ENCODE measurements at places on chromosomes 1 and 21. TPM values are rescaled to one million over a fixed set of nuclear protein-coding genes. Genes with fewer than 3 reads are reported as not detected.

Gene SIK1
- polyA plus RNA-seq, result 6.3 TPM

Gene PRR9
- not detected for polyA plus RNA-seq

DNA sequence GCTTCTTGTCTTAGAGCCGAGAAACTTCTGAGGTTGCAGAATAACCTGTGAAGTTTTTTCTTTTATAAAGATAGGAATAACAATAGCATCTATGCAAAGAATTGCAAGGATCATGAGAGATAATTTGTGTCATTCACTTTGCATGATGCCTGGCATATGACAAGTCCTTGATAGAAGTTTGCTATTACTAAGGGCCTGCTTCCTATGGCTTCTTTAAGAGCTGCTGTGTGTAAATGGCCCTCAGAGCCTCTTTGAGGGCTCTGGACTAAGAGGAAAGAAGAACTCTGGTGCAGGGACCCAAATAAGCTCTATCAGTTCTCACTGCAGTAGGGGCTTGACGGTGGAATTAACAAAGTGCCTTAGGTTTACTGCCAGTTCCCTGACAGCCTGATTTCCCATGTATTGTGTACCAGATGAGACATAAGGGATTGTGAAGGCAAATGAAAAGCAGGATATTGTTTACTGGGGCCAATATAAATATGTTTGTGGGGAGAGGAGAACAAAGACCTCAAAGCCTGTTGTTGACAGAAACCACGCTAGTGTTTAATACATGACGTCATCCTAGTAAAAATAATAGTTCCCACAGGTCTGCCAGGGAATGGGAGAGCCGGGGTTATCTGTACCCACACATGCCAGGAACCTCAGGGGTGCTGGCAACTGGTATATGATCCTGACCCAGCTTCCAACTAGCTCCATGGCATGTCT, 131.2 kb upstream of the UBE2U start:
- DNase-seq, result no peak

GRCh38 chr1:47229031-47229885, 2.8 kb downstream of the TAL1 start:
- no peak for DNase-seq

- no peak for DNase-seq
These were observed 75.8 kb downstream of the NID1 start for GRCh38 chr1:235989105-235989504.

DNA sequence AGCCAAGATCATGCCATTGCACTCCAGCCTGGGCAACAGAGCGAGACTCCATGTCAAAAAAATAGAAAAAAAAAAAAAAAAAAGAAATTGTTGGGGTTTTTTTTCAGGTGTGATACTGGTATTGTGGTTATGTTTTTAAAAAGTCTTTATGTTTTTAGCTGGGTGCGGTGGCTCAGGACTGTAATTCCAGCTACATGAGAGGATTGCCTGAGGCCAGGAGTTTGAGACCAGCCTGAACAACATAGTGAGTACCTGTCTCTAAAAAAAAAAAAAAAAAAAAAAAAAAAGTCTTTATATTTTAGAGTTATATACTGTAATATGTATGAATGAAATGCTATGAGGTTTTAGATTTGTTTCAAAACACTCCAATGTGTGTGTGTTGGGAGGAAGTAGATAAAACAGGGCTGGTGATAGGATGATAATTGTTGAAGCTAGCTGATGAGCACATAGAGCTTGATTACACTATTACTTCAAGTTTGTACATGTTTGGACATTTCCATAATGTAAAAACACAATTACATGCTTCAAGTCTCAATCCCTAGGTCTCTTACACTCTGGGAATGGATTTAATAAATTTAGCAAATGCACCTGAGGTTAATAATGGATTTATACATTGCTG, 30.2 kb upstream of the ATP5PO start:
- DNase-seq, result no peak

DNA sequence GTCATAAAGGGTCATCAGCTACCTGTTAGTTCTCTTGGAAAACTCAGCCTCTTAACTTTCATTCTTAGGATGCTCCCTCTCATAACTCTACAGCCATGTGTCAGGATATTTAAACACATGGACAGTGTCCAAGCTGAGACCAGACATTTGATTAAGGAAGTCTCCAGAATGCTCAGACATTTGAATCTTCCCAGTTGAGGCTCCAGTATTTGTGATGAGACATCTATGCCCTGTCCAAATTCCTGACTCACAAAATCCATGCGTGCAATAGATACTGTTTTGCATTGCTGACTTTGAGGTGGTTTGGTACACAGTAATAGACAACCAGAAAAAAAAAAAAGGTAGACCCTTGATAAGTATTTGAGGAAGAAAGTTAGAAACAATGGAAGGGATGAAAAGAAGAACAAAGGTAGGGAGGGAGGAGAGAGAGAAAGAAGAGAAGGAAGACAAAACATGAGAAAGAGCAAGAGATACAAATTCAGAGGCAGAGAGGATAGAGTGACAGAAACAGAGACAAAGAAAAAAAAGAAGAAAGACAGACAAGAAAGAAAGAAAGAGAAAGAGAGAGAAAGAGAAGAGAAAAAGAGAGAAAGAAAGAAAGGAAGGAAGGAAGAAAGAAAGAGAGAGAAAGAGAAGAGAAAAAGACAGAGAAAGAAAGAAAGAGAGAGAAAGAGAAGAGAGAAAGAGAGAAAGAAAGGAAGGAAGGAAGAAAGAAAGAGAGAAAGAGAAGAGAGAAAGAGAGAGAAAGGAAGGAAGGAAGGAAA, 275.5 kb upstream of the PRMT6 start:
- DNase-seq, result no peak

DNA sequence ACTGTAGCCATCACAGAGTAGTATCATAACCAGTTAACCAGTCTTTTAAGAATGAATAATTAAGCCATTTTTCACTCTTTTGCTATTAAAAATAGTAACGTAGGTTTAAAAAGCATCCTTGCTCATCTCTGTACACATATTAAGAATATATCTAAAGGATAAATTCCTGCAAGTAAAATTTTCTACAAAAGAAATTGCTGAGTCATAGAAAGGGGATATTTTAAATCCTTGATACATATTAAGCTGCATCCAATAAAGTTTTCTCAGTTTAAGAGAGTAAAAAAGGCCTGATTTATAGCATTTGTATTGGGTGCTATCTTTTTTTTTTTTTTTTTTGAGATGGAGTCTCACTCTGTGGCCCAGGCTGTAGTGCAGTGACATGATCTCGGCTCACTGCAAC, 1.9 kb upstream of the CTH start:
- no peak for DNase-seq

DNA sequence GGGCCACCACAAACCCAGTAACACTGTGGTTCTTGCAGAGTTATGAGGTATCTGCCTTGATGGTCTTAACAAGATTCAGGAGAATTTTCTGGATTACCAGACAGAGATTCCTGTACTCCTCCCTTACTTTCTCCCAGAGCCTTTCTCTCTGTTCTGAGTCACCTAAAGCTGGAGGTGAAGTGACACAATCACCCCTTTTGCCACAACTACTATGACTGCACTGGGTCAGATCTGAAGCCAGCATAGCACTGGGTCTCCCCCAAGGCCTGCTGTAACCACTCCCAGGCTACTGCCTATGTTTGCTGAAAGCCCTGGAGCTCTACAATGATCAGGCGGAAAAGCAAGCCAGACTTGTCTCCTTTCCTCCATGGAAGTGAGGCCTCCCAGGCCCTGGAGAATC, 156.7 kb upstream of the NEGR1 start:
- no peak for DNase-seq

- DNase-seq, result no peak
These were observed 44.4 kb upstream of the RABGAP1L start for GRCh38 chr1:174114788-174115448.

DNA sequence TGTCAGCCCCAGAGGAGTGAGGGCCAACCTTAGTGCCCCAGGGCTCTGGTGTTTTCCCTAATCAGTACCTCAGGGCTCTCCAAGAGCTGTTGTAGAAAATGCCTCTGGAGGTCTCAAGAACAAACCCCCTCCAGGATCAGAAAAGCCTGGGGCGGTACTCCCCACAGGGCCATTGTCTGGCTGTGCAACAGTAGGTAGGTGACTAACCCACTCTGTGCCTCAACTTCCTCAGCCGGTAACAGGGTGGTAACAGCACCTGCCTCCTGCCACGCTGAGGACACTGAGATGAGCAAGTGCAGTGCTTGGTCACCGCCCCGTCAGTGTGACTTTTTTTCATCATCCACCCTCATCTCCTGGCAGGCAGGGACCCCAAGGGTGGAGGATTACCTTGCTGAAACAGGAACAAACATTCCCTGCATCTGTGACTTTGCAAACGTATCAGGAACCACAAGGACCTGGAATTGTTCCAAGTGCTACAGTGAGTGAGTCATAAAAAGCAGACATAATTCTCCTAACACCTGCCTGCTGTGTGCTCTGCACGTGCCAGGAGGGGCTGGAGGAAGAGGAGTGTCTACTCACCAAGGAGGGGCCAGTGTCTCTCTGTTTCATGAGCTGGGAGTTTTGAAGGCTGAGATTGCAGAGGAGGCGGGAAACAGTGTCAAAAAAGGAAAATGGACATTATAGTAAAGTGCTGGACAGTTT, 440.8 kb downstream of the NPHP4 start:
- DNase-seq, result no peak
